Placental pericyte (primary cell): ENCODE measurements at places on chromosomes 11 and 22. TPM values are rescaled to one million over a fixed set of nuclear protein-coding genes. Genes with fewer than 3 reads are reported as not detected.

CDON gene
- total RNA-seq: 1.7 and 3.3 TPM in 2 replicates

TBX10 gene
- not detected in 2 replicates for total RNA-seq

FDXACB1 gene
- total RNA-seq: 1.5 and 7.4 TPM in 2 replicates

MRGPRE gene
- not detected in 2 replicates for total RNA-seq

RIMBP3B gene
- 0.29 TPM in 1 of 2 replicates, not detected in the other for total RNA-seq

TEX12 gene
- total RNA-seq: 0.22 TPM in 1 of 2 replicates, not detected in the other

APOL4 gene
- total RNA-seq: under 0.01 and 0.44 TPM in 2 replicates

SF3B2 gene
- total RNA-seq: 176 and 206 TPM in 2 replicates

OR2AT4 gene
- not detected in 2 replicates for total RNA-seq

SSTR3 gene
- not detected in 2 replicates for total RNA-seq

SLC22A25 gene
- total RNA-seq: not detected in 2 replicates

KRTAP5-8 gene
- total RNA-seq: not detected in 2 replicates

MYO7A gene
- 0.14 and 0.22 TPM in 2 replicates for total RNA-seq

ARHGAP8 gene
- under 0.01 and 0.22 TPM in 2 replicates for total RNA-seq

GTSE1 gene
- 0.66 and 26.3 TPM in 2 replicates for total RNA-seq

C11orf87 gene
- not detected in 2 replicates for total RNA-seq

GGT1 gene
- total RNA-seq: 1.7 and 12.0 TPM in 2 replicates

DYNC2H1 gene
- total RNA-seq: 31.4 and 32.4 TPM in 2 replicates

ACRV1 gene
- not detected in 2 replicates for total RNA-seq

RIBC2 gene
- total RNA-seq: 0.44 and 3.1 TPM in 2 replicates

LMO1 gene
- not detected in 2 replicates for total RNA-seq

CDC42BPG gene
- 0.14 and 0.22 TPM in 2 replicates for total RNA-seq

RAB39A gene
- total RNA-seq: not detected in 2 replicates

PANX1 gene
- total RNA-seq: 50.1 and 96.6 TPM in 2 replicates

TKFC gene
- 17.6 and 27.4 TPM in 2 replicates for total RNA-seq

CSNK2A3 gene
- total RNA-seq: 2.0 TPM in 2 replicates

ACR gene
- total RNA-seq: not detected in 2 replicates

POTEH gene
- not detected in 2 replicates for total RNA-seq

PHF21B gene
- not detected in 2 replicates for total RNA-seq

CCDC157 gene
- total RNA-seq: 2.4 TPM in 2 replicates

ATG2A gene
- 23.9 and 28.2 TPM in 2 replicates for total RNA-seq

C11orf68 gene
- total RNA-seq: 25.4 and 29.2 TPM in 2 replicates
